ENCODE measurements at places on chromosomes 3 and 15. TPM values are rescaled to one million over a fixed set of nuclear protein-coding genes. Genes with fewer than 3 reads are reported as not detected.

The CCR3 gene
- not detected for total RNA-seq

The NSMCE3 gene
- total RNA-seq, result 7.3 TPM

The STARD5 gene
- 4.1 TPM for total RNA-seq

The KLHL6 gene
- 0.07 TPM for total RNA-seq

The GATA2 gene
- total RNA-seq, result not detected

The UBA7 gene
- 3.2 TPM for total RNA-seq
